ENCODE measurements at places on chromosomes 5 and 9. TPM values are rescaled to one million over a fixed set of nuclear protein-coding genes. Genes with fewer than 3 reads are reported as not detected.

- no peak for DNase-seq
Observed at GRCh38 chr9:33430942-33431341, 16.5 kb downstream of the AQP3 start.

GRCh38 chr9:93190656-93191353, 6.9 kb downstream of the WNK2 start:
- no peak for DNase-seq

DNA sequence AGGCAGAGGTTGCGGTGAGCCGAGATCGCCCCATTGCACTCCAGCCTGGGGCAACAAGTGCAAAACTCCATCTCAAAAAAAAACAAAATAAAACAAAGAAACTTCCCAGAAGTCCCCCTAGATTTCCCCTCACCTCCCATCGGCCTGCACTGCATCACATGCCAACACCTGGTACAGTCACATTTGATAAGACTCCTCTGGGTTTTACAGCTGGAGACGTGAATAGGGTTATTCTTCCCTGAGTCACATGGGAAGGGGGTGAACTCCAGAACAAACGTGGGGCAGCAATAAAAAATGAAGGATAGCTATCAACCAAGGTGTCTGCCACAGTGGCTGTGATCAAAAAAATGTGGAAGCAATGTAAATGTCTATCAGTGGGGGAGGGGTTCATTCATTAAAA, 26.0 kb downstream of the SPRY4 start:
- no peak for DNase-seq

DNA sequence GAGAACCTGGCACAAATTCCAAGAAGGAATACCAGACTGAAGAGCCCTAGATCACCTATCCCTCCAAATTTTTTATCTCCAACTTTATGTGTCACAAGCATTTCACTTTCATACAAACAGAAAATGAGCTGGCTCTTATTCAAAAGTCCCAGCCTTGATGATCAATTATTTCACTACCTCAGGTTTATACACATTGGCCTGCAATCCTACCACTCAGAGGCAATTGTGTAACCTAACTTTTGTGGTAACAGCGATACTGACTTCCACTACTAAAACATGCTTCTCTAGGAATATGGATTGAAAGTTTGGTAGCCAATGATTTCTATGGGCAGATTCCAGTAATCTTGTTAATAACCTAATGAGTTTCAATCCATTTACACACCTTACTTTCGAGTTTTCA, 10.5 kb downstream of the RNF38 start:
- no peak for DNase-seq

IL13 gene
- not detected for total RNA-seq

TMOD1 gene
- total RNA-seq, result 1.4 TPM

TMEM267 gene
- total RNA-seq, result 22.0 TPM

SMAD5 gene
- total RNA-seq, result 61.5 TPM

ANKRD18B gene
- total RNA-seq, result 7.3 TPM

Data from Panc1 (cell line).